ENCODE measurements at places on chromosomes 5 and 9.

GRCh38 chr5:172756764-172757393 is 14.1 kb downstream of the DUSP1 start:
- no peak for DNase-seq

- DNase-seq: no peak
These were observed 114.9 kb downstream of the AUH start for GRCh38 chr9:91246846-91247245.

DNA sequence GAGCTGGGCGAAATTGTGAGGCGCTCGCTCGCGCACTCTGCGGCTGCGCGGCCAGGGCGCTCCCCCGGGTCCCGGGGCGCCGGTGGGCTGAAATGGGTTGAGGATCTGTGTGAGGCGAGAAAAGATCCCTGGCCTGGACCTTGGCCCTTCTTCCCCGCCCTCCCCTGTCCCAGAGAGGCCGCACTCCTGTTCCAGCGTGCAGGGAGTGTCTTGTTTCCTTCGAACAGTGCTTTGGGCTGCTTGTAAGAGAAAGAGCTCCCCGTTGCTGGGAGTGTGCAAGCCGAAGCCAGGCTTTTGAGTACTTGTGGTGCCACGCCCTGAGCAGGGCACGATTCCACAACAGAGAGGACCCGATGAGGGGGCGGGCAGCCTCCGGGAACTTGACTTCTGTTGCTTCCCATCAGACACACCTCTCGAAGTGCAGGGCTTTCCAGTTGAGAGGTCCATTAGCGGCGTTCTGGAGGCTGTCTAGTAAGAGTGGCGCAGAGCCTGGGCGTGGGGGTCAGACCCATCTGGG is 535 bp downstream of the DOLPP1 start:
- DNase-seq: no peak

- no peak for DNase-seq
These were observed 35.7 kb upstream of the MSX2 start for GRCh38 chr5:174688441-174689354.

DNA sequence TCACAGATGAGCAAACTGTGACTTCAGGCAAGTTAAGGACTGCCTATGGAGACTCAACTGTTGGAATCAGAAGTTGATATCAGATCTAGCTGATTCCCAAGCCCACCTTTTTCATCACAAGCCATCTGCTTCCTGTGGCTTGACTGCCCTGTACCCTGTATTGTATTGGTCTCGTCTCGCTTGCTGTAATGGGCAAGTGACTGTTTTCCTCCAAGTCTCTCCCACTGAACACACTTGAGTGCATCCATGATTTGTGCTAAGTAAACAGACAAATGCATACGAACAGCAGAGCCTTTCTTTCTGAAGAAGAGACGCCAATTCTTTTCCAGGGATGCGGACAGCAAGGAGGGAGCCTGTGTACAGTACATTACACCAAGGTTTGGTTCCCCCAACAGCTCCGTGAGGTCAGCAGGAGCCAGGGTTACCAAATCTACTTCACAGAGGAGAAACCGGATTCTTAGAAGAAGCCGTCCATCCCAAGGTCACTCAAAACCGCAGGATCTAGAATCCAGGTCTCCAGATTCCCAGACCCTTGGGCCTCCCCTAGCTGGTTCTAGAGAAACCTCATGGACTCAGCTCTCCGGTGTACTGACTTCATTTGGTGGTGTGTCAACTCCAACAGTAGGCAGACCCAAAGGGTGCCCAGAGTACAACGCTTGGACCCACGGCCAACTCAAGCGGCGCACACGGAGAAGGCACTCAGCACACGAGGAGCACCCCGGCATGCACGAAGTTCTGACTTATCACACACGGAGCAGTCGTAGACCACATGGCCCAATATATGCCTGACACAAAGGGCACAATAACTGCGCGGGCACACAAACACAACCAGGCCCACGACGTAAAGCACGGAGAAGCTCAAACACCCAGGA is 1.1 kb downstream of the BAG1 start:
- DNase-seq: peak; percentile 19

DNA sequence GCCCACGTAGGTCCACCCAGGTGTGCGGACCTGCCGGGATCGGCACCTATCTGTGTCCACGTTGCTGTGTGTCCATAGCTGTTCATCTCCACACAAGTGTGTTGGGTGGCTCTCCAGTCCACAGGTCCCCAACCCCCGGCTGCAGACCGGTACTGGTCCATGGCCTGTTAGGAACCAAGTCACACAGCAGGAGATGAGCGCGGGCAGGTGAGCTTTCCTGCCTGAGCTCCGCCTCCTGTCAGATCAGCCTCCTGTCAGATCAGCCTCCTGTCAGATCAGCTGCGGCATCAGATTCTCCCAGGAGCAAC is 18.9 kb downstream of the LAMC3 start:
- no peak for DNase-seq

GRCh38 chr9:111020594-111020993 is 17.7 kb downstream of the LPAR1 start:
- DNase-seq: no peak

- no peak for DNase-seq
These were observed 190.6 kb downstream of the DAB2IP start for GRCh38 chr9:121841771-121842611.

GRCh38 chr9:134062461-134063087 is 5.3 kb downstream of the BRD3 start:
- DNase-seq: no peak

DNA sequence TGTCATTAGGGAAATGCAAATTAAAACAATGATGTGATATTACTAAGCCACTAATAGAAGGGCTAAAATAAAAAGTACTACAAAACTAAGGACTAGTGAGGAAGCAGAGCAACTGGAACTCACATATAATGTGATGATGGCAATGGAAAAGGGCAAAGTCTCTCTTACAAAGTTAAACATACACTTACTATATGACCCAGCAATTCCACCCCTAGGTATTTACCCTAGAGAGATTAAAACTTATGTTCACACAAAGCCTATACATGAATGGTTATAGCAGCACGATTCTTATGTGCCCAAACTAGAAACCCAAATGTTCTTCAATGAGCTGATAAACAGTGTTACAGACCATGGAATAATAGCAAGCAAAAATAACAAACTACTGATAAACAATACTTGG is 643.7 kb downstream of the TLE1 start:
- no peak for DNase-seq

DNA sequence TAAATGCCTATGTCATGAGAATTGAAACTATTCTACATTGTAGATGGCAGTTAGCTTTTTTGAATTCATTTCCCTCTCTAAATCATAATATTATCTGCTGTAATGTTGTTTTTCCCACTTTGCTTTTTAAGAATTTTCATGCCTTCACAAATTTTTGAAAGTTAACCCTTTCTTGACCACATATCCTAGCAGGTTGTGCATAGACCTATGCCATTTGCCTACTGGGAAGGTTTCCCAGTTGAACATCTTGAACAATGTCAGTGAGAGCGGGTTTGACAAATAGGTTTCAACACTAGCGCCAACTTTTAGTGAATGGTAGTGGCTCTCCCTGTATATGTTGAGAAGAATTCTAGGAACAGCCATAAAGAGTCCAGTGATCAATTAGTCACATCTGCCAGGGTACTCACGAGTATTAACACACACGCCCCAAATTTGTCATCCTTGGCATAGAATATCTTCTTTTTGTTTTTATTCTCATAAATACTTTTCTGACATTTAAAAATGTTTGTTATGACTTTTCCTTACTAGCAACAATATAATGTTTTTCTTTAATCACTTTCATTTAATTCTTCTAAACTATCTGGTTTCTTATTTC is 307.6 kb downstream of the PJA2 start:
- DNase-seq: no peak

GRCh38 chr5:180120237-180121101 is 48.9 kb upstream of the RNF130 start:
- no peak for DNase-seq

DNA sequence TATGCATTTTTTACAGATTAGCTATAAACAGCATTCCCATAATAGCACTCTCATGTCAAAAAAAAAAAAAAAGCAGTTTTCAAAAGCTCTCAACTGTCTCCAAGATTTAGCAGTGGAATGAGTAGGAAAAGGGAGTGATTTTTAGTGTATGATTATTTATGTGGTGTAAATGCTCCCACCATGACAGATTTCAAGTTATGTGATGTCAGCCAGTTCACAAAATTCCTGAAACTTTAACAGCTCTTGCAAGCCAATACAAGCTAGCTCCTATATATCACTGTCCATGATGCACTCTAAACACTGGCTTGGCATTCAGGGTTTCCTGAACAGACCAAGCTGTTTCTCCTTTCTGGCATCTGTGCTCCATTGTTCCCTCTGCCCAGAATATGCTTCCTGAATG is 7.9 kb upstream of the ANKDD1B start:
- peak; percentile 48 for DNase-seq

DNA sequence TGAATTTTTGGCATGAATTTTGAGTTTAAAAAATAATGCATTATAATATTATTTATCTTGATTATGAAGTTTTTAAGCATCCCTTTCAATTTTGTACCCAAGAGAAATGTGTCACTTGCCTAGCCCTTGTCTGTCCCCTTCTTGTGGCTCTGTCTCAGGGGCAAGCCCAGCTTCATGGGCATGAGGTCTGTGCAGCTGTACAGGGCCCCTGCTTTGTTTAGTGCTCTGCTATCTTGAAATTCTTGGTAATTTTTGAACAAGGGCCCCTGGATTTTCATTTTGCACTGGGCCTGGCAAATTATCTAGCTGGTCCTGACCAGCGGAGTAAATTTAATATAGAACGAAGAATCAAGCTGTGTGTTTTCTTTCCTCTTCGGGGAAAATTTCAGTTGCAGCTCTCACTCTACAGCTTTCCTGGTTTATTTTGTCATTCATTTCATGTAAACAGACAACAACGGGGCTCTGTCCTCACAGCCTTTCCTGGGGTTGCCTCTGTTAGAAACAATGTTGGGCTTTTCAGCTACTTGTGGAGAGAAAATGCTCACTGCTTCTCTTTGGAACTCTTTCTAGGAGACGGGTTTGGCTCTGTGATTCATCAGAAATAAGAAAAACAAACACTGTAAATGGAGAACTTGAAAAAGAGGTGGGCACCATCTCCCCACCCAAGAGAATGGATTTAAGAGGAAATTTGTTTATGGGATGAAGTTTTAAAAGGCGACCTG is 41.1 kb downstream of the LIX1 start:
- DNase-seq: no peak

- peak; percentile 16 for DNase-seq
These were observed 824 bp downstream of the TMEM245 start for GRCh38 chr9:109118808-109119438.

DNA sequence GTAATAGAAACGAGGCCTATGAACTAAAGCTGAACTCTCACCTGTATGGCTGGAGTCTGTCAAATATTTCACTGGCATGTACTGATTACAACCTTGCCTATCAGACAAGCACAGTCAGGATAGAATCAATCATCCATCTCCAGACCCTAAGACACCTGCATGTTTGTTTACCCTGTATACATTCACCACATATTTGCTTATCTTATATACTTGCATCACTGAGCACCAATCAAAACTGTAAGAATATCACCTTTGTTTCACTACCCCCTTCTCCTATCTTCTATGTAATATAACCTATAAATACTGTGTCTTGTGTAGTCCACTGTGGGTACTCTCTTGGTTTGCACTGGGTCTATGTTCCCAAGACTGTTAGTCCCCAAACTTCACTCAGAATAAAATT is 1085.7 kb downstream of the TAF11L14 start:
- DNase-seq: no peak

DNA sequence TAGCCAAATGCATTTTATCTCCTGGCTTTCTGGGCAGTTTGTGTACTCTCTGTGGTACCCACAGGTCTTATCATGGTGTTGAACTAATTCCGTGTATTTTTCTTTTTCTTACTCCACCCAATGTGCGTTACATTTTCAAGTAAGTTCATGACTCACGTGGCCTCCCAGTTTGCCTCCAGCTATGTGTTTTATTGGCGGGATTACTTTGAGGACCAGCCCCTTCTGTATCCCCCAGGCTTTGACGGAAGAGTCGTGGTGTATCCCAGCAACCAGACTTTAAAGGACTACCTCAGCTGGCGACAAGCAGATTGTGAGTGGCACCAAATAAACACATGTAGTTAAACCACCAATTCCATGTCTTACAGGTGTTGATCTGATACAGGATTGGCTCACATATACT is 3.2 kb downstream of the THG1L start:
- no peak for DNase-seq

- DNase-seq: no peak
These were observed 79.6 kb upstream of the KLF4 start for GRCh38 chr9:107569174-107569573.

GRCh38 chr5:150210644-150211043 is 20.8 kb downstream of the SLC6A7 start:
- no peak for DNase-seq

- DNase-seq: no peak
These were observed 442.9 kb downstream of the RAB3C start for GRCh38 chr5:59025734-59026133.

- DNase-seq: no peak
These were observed 21.0 kb downstream of the ESM1 start for GRCh38 chr5:54964405-54964804.

- DNase-seq: no peak
These were observed 52.6 kb upstream of the KLF9 start for GRCh38 chr9:70466976-70467561.

- no peak for DNase-seq
These were observed 380.4 kb downstream of the PSAT1 start for GRCh38 chr9:78677326-78677725.

GRCh38 chr9:4797854-4798150 is 5.1 kb downstream of the RCL1 start:
- no peak for DNase-seq

DNA sequence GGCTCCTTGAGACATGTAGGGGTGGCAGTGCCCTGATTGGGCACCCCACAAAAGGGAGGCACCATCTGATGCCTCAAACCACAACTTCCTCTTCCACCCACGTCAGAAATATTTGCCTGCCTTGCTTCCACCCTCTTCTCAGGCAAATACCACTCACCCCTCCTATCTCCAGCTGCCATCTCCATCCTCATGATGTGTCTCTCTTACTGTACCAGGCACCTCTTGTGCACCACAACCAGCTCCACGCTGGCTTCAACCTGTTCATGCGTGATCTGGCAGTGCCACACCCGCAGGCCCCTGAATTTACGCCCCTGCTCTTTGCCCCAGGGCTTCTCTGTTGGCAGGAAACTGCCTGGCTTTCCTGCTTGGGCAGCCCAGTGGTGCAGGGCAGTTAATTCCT is 87.8 kb upstream of the HSPA9 start:
- no peak for DNase-seq

GRCh38 chr5:112156211-112156610 is 262.9 kb downstream of the EPB41L4A start:
- DNase-seq: no peak

GRCh38 chr9:26727471-26727870 is 165.1 kb downstream of the CAAP1 start:
- DNase-seq: no peak

- DNase-seq: no peak
These were observed 168.0 kb upstream of the POU5F2 start for GRCh38 chr5:93909356-93909755.

- no peak for DNase-seq
These were observed 62.8 kb downstream of the HMCN2 start for GRCh38 chr9:130328349-130328801.

GRCh38 chr5:124274949-124275348 is 471.5 kb downstream of the ZNF608 start:
- no peak for DNase-seq

GRCh38 chr5:35166043-35166442 is 64.2 kb downstream of the PRLR start:
- DNase-seq: no peak

- no peak for DNase-seq
These were observed 10.0 kb downstream of the CMBL start for GRCh38 chr5:10297646-10298204.

Measured in renal pelvis (tissue), 12 donors.